ENCODE measurements at places on chromosomes 3 and 15.

DNA sequence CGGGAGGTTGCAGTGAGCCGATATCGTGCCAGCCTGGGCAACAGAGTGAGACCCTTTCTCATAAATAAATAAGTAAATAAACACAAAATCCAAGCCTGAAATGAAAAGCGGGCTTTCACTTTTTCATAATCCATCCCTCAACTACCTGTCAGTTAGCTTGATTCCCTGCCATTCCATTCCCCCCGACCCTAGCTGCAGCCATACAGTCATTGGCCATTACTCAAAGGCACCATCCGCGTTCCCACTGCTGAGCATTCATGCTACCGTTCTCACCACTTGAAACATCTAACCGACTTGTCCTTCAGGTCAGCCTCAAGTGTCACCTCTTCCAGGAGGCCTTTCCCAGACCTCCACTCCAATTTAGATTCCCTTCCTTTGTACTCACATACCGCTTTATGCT, 1.1 kb upstream of the PARL start:
- DNase-seq, result no peak

- DNase-seq, result no peak
Observed at GRCh38 chr3:36366308-36366707, 14.0 kb upstream of the STAC start.

GRCh38 chr3:157070678-157070999, 89.3 kb downstream of the CCNL1 start:
- DNase-seq, result no peak

GRCh38 chr3:195854628-195855294, 43.0 kb upstream of the MUC4 start:
- no peak for DNase-seq

DNA sequence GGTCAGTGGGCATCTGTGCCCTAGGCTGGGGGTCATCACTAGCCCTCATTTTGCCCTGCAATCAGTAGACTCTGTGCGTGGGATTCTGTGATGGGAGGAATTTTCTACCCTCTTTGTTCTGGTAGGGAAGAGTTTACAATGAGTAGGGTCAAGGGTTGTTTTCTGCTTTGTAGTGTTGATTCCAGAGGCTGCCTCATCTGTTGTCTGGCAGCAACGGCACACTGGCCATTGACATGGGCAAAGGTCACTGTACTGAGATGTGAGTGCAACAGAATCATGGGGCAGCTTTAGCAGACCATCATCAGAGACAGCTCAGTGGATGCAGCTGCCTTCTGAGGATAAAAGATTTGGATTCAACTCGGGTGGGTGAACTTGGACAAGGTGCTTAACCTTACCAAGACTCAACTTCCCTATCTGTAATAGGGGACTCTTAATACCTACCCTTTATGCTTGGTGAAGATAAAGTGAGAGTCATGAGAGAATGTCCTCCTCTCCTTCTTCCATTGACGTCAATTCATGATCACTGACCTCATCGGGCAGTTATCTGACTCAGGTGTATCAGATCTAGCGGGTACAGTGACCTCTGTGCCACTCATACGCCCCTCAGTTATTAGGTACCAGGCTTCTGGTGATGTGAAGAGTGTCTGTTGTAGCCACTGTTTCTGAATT, 127.5 kb downstream of the RPLP1 start:
- no peak for DNase-seq

DNA sequence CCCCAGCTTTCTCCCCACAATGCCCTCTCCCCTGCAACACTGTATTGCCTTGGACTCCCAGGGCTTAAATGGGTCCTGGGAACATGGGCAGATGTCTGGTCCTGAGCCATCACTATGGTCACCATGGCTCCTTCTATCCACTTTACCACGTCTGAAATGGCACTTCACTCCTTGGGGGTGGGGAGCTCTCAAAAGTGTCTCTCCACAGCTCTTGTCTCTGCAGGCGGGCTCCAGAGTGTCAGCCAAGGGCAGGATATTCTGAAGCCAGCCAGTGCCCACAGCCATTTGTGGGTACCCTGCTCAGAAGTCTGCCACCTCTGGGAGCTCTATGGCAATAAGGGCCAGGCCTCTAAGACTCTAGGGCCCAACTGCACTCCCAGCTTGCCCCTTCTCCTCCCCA, 163.9 kb downstream of the PPM1L start:
- no peak for DNase-seq

- no peak for DNase-seq
Observed at GRCh38 chr15:42858999-42859789, 61.4 kb downstream of the TTBK2 start.

GRCh38 chr3:197174927-197175326, 123.5 kb downstream of the DLG1 start:
- DNase-seq, result no peak

DNA sequence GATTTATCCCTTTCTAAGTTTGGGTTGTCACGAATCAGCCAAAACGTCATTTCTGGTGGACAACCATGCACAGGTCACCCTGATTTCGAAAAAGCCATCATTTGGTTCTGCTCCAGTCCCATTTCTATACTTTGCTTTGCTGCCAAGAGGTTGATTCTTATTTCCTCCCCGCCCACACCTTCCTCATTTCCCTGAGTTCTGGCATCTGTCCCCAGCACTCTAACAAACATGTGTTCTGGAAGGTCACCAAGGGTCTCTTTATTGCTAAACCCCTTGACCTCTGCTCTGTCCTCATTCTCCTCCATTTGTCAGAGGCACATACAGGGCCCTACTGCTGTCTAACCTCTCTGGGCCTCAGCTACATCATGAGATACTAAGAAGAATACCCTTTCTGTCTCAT, 36.4 kb upstream of the PTPRG start:
- DNase-seq, result no peak

DNA sequence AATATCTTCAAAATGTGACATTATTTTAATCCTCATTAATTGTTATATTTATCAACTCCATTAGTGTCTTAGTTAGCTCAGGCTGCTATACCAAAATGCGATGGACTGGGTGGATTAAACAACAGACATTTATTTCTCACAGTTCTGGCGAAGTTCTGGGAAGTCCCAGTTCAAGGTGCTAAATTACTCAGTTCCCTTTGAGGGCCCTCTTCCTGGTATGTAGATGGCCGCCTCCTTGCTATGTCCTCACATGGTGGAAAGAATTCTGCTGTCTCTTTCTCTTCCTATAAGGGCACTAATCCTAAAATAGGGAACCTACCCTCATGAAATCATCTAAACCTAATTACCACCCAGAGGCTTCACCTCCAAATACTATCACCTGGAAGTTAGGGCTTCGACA, 38.8 kb upstream of the DUT start:
- no peak for DNase-seq

- no peak for DNase-seq
Observed at GRCh38 chr3:160842021-160843005, 86.3 kb downstream of the PPM1L start.

GRCh38 chr15:48370460-48370859, 39.2 kb downstream of the DUT start:
- DNase-seq, result no peak

Measured in activated naive CD4-positive, alpha-beta T cell treated with anti-CD3 and anti-CD28 coated beads, Interleukin-2, amount 50 U/mL, for 72 hours (primary cell).